Activated CD4-positive, CD25-positive, alpha-beta regulatory T cell treated with anti-CD3 and anti-CD28 coated beads, Interleukin-2, amount 50 U/mL, for 24 hours (primary cell): ENCODE measurements at places on chromosomes 2 and 18.

DNA sequence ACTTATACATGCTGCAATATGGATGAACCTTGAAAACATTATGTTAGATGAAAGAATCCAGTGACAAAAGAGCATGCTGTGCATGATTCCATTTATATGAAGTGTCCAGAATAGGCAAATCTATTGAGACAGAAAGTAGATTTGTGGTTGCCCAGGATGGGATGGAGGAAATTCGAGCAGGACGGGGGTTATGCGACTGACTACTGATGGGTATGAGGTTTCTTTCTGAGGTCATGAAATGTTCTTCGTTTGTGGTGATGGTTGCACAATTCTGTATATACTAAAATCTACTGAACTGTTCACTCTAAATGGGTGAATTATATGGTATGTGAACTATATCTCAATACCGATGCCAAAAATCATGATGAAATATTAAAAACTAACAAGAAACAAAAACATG lies 18.9 kb upstream of the MTERF4 start:
- ATAC-seq: no peak

- ATAC-seq: no peak
These were observed 35.5 kb downstream of the RPRD1A start for GRCh38 chr18:36031903-36032302.

GRCh38 chr2:169265591-169265990 lies 96.7 kb downstream of the LRP2 start:
- no peak for ATAC-seq

- ATAC-seq: no peak
These were observed 107.4 kb downstream of the OSBPL6 start for GRCh38 chr2:178301649-178302238.

DNA sequence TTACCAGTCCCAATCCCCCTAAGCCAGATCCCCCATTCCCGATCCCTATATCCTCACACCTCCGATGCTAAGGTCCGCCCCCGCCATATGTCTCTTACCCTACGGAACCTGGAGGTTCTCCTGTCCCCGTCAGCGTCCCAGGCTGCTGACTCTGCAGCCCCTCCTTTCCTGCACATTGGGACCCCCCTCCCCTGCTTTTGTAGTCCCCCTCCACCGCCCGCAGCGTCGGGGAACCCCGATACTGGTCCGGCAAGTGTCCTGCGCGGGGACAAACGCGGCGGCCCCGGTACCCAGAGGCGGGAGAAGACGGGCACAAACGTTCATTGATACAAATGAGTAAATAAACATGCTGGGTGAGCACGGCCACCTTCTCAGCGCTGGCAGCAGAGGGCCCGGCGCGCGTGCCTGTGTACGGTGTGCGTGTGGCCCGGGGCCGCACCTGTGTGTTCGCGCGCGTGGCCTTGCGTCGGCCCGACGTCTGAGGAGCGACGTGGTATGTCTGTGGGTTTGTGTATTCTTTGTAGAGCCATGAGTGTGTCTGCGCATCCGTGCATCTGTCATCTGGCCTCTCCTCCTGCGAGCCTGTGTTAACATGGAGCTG lies 2.0 kb upstream of the CYP26B1 start:
- peak; percentile 18 for ATAC-seq

GRCh38 chr2:53170466-53170865 lies 597.1 kb upstream of the CHAC2 start:
- no peak for ATAC-seq

DNA sequence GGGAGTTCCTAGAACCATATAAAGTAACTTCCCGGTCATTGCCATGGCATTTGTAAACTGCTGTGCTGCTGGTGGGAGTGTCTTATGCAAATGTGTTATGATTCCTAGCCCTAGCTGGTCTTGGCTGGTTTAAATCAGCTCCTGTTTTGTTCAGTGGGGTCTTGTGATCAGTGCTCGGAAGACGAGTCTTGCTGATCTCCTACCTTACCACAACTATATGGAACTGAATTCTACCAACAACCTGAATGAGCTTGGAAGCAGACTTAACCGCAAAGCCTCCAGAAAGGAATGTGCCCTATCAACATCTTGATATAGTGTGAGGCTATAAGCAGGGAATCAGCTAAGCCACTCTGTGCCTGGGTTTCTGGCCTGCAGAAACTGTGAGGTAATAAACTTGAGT lies 33.5 kb downstream of the POLE4 start:
- ATAC-seq: no peak

- ATAC-seq: no peak
These were observed 23.9 kb downstream of the RAB31 start for GRCh38 chr18:9732031-9732430.

DNA sequence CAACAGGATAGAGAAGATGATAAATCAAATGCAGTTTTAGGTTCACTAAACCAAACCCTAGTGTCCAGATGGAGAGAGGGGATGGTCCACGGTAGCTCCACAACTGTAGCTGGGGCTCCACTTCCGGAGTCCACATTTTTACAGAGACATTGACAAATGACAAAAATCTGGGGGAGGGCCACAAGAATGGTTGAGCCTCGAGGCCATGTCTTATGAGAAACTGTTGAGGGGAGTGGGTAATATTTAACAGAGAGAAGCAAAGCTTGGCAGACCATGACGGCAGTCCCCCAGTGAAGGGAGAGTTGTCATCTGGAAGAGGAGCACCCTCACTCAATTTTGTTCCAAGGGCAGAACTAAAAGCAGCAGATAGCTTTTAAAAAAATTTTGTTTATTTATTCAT lies 17.6 kb upstream of the EPHA4 start:
- ATAC-seq: no peak

- ATAC-seq: no peak
These were observed 12.9 kb downstream of the CGREF1 start for GRCh38 chr2:27105981-27106380.

DNA sequence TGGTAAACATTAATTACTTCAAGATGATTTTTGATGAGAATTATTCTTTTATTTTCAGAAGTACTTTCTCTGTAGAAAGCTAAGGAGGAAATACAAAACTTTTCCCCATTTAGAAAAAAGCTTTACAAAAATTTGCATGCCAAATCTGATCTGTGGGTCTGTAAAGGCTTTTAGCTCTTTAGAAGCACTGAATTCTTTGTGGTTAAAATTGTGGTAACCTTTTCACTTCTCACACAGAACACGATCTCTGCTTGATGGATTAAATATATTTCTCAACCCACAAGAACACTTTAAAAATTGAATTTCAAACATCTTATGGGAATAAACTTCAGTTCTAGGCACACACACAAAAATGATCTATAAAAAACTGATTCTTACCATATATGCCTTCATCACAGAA lies 63.7 kb downstream of the VIL1 start:
- no peak for ATAC-seq

- ATAC-seq: no peak
These were observed 3.5 kb upstream of the ATL2 start for GRCh38 chr2:38380397-38381130.

- ATAC-seq: no peak
These were observed 230.0 kb upstream of the TPO start for GRCh38 chr2:1183300-1183699.

DNA sequence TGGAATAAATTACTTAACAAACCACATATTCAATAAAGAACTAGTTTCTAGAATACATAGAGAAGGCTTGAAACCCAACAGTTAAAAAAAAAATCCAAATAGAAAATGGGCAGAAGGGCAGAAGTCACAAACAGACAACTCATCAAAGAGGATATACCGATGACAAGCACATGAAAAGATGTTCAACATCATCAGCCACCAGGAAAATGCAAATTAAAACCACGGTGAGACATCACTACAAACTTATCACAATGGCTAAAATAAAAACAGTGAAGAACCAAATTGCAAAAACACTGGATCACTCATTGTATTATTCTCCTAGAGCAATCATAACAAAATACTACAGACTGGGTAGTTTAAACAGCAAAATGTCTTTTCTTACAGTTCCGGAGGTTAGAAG lies 14.5 kb downstream of the SESTD1 start:
- ATAC-seq: peak; percentile 85

GRCh38 chr18:62396381-62396780 lies 71.3 kb downstream of the TNFRSF11A start:
- peak; percentile 93 for ATAC-seq

DNA sequence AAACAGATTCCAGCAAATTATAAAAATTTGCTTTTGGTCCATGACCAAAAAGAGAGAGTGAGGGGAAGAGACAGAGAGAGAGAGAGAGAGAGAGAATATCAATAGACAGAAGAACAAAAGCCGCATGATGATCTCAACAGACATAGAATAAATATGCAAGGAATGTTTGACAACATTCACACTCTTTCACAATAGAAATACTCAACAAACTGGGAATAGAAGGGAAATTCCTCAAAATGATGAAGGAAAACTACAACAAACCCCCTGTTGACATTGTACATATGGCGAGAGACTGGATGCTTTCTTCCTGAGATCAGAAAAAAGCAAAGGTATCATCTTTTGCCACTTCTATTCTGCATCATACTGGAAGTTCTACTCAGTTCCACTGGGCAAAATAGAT lies 309.7 kb downstream of the RAD51AP2 start:
- ATAC-seq: no peak

- ATAC-seq: no peak
These were observed 599.5 kb upstream of the ZNF804A start for GRCh38 chr2:183998797-183999190.

DNA sequence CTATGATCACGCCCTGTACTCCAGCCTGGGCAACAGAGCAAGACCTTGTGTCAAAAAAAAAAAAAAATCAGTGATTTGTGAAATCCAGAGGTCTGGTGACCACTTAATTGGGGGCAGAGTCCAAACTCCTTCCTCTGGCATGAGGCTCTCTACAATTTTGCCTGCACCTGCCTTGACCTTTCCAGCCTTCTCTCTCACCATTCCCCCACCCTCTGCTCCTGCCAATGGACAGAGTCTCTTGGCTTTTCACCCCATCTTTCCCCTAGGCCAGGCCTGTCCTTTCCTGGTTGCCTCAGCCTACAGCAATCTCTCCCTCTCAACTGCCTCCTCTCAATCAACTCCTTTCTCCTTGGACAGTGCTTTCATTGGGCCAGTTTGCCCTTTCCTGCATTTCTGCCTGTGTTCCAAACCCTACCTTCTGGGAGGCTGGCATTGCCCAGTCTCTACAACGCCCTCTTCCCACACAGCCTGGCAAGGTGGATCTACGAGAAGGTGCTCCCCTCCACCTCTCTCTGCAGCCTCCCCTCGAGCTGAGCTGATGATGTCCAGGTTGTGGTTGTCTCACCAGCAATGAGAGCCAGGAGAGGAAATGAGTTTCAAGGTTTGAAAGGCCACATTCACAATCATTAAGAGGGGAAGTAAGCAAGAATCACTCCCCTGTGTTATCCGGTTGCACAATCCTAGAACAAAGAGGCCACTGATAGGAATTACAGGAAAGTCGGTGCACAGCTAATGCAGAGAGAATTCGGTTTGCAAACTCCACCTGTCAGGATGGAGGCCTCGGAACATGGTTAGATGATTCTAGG lies 39.5 kb upstream of the NPAS2 start:
- ATAC-seq: no peak

GRCh38 chr2:185802926-185803325 lies 64.3 kb downstream of the FSIP2 start:
- ATAC-seq: no peak

GRCh38 chr2:39778233-39778632 lies 825 bp downstream of the THUMPD2 start:
- no peak for ATAC-seq

DNA sequence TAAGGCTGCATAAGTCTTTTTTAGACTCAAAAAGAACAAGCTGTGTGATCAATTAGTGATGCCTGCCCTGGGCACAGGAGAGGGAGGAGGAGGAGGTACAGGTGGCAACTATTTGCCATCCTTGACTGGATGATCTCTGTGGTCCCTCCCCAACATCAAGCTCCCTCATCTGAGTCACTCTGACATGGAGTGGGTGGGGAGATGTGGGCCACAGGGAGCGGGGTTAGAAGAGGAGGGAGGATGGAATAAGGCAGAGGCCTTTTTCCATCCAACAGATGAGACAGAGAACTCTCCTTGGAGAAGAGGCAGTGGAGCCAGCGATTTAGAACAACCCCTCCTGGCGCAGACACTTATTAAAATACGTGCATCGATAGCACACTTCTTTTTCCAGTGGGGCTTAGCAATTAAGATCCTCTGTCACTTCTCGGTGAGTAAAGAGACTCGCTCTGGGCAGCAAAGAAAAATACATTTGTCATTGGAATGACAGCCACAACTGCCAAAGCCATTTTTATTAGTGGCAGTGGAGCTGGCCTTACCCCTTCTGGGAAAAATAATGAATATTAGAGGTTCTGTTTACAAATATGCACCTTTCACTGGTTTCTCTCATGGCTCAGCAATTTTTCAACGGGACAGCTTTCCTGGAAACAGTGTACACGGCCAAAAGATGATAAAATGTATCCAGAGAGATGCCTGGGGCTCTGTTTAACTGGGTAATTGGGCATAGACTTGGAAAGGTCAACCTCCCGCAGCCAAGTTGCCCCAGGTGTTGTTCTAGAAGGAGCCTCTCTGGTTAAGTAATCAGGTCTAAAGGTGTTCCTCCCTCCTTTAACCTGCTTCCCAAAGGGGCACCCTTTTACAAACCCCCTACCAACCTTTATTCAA lies 238.4 kb upstream of the CXCR4 start:
- no peak for ATAC-seq

DNA sequence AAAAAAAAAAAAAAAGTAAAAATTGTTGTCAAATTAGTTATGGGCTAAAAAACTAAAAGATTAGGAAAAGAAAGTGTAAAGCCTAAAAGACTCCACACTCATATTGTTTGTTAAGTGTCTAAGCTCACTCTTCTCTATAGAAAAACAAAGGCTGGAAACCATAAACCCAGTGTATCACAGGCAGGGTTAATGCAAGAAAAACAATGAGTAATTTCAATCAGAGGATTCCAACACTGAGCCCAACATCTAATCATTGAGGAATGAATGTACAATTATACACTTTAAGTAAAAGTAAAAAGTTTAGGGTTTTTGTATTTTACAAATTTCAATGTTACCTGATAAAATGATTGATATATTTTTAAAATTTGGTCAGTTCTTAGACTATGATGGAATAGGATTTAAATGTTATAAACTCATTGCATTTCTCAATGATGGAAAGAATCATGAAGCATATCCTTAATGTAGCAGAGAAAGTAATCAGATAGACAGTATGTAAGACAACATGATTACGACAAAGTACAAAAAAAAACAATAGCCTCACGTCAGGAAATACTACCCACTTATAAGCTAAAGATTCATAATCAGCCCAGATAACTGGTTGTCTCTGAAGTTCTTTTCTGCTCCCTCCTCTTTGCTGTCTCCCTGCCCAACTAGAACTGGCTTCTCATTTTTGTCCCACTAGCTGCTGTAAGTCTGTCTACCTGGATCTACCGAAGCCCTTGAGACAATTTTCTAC lies 44.5 kb upstream of the SP3 start:
- no peak for ATAC-seq
